Upper lobe of right lung (tissue), 1 donor: ENCODE measurements at places on chromosomes 12 and 14. TPM values are rescaled to one million over a fixed set of nuclear protein-coding genes. Genes with fewer than 3 reads are reported as not detected.

GRCh38 chr12:124344022-124344421, 49.1 kb downstream of the RFLNA start:
- DNase-seq, result no peak

DNA sequence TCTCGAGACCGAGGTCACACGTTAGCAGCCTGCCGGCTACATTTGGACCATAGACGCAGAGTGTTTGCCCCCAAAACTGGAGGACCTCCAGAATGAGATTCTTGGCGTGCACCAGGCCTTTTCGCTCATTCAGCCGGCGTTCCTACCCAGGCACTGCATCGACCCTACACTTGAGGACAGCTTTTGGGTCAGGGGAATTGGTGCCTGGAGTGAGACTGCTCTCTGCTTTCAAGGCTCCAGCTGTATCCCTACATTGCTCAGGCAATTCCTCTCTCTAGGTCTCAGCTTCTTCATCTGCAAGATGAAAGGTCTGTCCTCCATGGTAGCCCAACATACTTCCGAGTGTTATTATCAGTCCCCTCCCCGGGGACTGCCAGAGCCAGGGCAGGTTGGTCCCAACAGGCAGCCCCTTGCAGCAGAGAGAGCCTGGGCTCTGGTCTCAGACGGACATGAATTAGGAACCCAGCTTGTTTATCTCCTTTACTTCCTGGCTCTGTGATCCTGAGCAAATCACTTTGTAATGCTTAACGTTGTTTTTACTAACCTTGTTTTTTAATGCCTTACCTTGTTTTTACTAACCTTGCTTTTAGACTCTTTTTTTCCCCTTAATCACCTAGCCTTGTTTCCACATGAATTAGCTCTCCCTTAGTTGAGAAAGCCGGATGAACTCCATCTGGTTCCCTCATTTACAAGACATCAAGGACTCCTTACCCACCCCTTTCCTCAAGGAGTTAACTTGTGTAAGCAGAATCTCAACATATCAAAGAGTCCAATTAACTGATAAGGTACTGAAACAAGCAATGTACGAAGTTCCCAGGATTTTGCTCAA, 892 bp downstream of the TCHP start:
- no peak for DNase-seq

GRCh38 chr12:29146196-29146595, 2.9 kb upstream of the FAR2 start:
- DNase-seq, result no peak

DNA sequence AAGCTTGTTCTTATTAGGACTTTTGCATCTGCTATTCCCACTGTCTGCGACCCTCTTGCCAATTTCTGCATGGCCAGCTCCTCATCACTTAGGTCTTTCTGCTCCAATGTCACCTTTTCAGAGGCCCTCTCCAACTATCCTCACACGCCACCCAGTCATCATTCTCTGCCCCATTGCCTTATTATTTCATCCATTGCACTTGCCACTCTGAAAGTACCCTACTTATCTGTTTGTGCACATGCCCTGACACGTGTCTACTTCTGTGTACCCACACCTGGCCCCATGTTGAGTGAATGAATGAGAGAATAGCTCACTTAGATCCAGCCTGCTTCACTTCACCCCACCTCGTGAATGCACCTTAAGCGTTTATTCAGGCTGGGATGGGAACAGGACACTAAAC, 218.7 kb upstream of the TBX3 start:
- DNase-seq, result no peak

Gene STYX
- total RNA-seq, result 12.8 TPM
